Thyroid gland (tissue), 4 donors: ENCODE measurements at places on chromosomes 6 and 20. TPM values are rescaled to one million over a fixed set of nuclear protein-coding genes. Genes with fewer than 3 reads are reported as not detected.

GRCh38 chr6:1689141-1689540 is 79.4 kb downstream of the FOXC1 start:
- DNase-seq, result no peak

DNA sequence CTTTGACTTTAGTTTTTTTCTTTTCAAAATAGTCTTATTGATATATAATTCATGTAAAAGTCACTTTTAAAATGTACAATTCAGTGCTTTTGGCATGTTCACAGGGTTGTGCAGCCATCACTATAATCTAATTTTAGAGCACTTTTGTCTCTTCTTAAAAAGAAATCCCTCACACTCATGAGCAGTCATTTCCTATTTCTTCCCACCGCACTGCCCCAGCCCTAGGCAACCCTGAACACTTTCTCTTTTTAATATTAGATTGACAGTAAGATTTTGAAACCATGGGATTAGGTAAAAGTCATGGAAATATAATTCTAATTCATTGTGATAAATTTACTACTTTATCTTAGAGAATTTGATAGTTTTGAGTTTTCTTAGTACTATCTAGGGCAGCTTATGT is 309.4 kb downstream of the UTRN start:
- no peak for DNase-seq

Gene GPLD1
- 5.1 TPM for total RNA-seq

Gene RRAGD
- 59.3 TPM for total RNA-seq

Gene BNIP5
- not detected for total RNA-seq

DNA sequence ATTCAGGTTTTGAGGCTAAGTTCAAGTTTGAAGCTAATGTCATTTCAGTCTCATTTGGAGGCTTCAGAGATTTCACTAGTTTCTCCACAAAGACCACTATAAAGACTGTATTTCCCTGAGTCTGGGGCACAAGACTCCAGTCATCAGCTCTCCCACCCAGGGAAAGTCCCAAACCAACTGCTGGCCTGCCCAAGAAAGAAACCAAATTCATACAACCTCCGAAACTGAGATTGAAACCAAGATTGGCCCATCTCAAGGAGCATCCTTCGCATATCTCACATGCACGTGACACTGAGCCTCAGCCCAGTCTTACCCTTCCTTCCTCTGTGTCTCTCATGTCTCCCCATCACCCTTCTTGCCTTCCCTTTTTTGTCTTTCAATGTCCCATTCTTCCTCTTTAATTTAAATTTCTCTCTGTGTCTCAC is 3.5 kb upstream of the LTA start:
- DNase-seq, result no peak

GRCh38 chr20:42024653-42025052 is 406.5 kb upstream of the CHD6 start:
- no peak for DNase-seq
